GM23248 (cell line): ENCODE measurements at places on chromosomes 1 and 21. TPM values are rescaled to one million over a fixed set of nuclear protein-coding genes. Genes with fewer than 3 reads are reported as not detected.

DNA sequence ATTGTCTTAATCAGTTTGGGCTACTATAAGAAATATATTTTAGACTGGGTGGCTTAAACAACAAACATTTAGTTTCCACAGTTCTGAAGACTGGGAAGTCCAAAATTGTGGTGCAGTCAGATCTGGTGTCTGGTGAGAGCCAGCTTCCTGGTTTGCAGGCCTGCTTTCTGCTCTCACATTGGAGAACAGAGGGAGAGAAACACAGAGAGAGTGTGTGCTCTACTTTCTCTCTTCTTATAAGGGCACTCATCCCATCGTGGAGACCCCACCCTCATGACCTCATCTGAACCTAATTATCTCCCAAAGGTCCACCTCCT is 4.1 kb downstream of the LEPR start:
- no peak overlapping the region for H3K4me3 ChIP-seq
- H3K4me1 ChIP-seq: peaks cover 48% of the 10 kb centered on the region
- no peaks in the 10 kb centered on the region for H3K27me3 ChIP-seq
- H3K36me3 ChIP-seq: peaks cover 21% of the 10 kb centered on the region
- peak overlapping the region; percentile 87 for H3K27ac ChIP-seq

GRCh38 chr1:209749670-209750323 is 6.1 kb upstream of the TRAF3IP3 start:
- H3K4me1 ChIP-seq: no peaks in the 10 kb centered on the region
- no peak overlapping the region for H3K4me3 ChIP-seq
- no peak overlapping the region for H3K27ac ChIP-seq
- H3K36me3 ChIP-seq: no peaks in the 10 kb centered on the region

DNA sequence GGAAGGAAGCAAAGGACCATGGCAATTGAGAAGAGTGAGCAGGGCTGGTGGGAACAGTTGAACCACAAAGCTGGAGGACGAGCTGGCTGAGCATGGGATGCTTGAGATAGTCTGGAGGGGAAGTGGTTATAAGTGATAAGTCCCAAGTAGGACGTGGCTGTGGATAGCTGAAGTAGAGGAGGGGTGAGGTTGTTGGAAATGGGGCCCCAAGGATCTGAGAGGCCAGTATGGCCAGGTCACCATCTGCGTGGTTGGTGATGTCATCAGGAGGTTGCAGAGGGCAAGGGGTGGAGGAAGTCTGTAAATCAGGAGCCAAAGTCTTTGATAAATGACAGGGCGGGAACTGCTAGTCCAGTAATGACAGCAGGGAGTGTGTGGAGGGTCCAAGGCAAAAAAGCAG is 11.0 kb upstream of the REN start:
- no peak overlapping the region for H3K4me3 ChIP-seq
- peaks cover 7% of the 10 kb centered on the region for H3K4me1 ChIP-seq
- H3K27ac ChIP-seq: no peak overlapping the region
- 0 out of 2 replicates have a peak, but pooled peaks cover 3% of the 10 kb centered on the region for H3K27me3 ChIP-seq

DNA sequence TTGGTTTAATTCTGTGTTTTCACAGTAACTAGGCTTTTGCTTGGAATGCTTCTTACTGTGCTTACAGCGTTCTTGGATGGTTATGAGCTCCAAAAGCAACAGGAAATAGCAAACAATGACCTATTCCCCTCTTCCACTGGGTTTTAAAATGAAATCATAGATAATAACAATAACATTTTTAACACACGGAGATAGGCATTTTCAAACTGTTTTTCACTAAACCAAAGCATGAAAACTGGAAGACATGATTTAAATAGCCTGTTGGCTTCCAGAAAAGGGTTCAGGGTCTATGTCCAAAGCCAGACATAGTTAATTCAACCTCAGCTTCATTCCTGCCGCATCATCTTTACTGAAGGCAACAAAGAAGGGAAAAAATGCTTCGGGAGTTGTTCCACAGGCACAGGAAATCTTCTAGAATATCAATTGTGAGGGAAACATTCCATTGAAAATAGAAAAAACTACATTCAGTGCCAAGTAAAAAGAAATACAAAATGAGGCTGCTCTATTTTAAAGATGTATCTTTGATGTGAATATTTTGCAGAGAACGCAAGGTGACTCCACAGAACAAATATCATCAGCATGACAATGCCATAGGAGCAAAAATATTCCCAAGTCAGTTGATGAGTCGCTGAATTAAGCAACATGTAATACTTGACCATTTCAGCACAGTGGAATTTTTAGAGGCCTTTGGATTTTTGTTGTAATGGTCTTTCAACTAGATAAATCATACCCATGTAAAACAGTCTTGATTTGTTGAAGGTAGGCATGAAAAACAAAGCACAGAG is 80.7 kb downstream of the NID1 start:
- peaks cover 11% of the 10 kb centered on the region; the same call in 1 of the 2 replicates for H3K36me3 ChIP-seq
- peak overlapping the region; percentile 52 for H3K4me3 ChIP-seq
- H3K27me3 ChIP-seq: no peaks in the 10 kb centered on the region
- H3K4me1 ChIP-seq: peaks cover 37% of the 10 kb centered on the region

DNA sequence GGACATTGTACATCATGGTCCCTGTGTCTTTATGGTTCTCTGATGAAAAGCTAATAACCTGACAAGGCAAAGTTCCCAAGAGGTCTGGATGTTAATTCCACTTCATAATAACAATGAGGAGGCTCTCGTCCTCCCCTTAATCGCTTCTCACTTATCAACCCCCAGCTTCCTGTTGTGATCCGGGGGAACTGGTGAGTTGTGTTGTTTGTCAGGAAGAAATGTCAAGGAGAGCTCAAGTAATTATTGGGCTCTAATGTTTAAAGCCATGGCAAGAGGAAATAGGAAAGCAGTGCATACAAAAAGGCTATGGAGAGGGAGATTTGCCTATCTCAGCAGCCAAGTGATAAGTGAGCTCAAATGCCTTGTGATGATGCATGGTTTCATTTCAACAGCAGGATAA is 42.8 kb upstream of the RASAL2 start:
- peaks cover 46% of the 10 kb centered on the region for H3K4me1 ChIP-seq
- no peaks in the 10 kb centered on the region for H3K36me3 ChIP-seq
- no peak overlapping the region for H3K4me3 ChIP-seq
- no peak for DNase-seq
- H3K27ac ChIP-seq: no peak overlapping the region
- no peaks in the 10 kb centered on the region for H3K27me3 ChIP-seq

GRCh38 chr1:209513226-209513625 is 70.3 kb upstream of the CAMK1G start:
- H3K36me3 ChIP-seq: no peaks in the 10 kb centered on the region
- H3K4me3 ChIP-seq: no peak overlapping the region
- H3K27ac ChIP-seq: no peak overlapping the region
- 0 out of 2 replicates have a peak, but pooled peaks cover 4% of the 10 kb centered on the region for H3K27me3 ChIP-seq
- peak; percentile 61 for DNase-seq

- no peak overlapping the region for H3K4me3 ChIP-seq
- DNase-seq: no peak
- no peaks in the 10 kb centered on the region for H3K36me3 ChIP-seq
- peaks cover 4% of the 10 kb centered on the region; the same call in 1 of the 2 replicates for H3K27me3 ChIP-seq
- no peaks in the 10 kb centered on the region for H3K4me1 ChIP-seq
Measured at GRCh38 chr1:206013026-206013795, 10.0 kb upstream of the RAB7B start.

CRABP2 gene
- 23.3 and 38.8 TPM in 2 replicates for total RNA-seq

BCAR3 gene
- 79.5 and 83.2 TPM in 2 replicates for total RNA-seq

NTMT2 gene
- not detected in 2 replicates for total RNA-seq

GLIS1 gene
- 0.22 and 1.0 TPM in 2 replicates for total RNA-seq
